NCI-H510A (cell line): ENCODE measurements at places on chromosomes 3 and 15.

DNA sequence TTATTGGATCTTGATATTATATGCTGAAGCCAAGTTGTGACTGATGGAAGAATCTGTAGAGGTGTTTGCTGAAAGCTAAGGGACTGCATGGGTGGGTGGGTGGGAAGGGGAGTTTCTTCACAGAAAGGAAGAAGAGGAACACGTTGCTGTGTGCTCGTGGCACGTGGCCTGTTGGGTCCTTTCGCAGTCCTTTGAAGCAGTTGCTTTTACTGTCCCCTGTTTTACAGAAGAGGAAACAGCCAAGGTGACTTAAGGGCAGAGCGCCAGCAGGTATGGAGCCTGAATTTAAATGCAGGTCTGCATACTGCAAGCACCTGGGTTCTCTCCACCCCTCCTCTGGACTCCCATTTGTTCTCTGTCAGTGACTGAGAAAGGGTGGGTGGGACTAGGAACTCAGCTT, 59.4 kb upstream of the PRR23C start:
- no peak for DNase-seq

- no peak for DNase-seq
Observed at GRCh38 chr3:139574026-139574947, 34.7 kb upstream of the RBP1 start.

GRCh38 chr15:77591968-77592613, 40.6 kb downstream of the LINGO1 start:
- no peak for DNase-seq

- no peak for DNase-seq
Observed at GRCh38 chr3:98900265-98901118, 1.0 kb downstream of the DCBLD2 start.

GRCh38 chr3:100600181-100601042, 9.0 kb upstream of the ADGRG7 start:
- no peak for DNase-seq

GRCh38 chr15:78650022-78650421, 9.0 kb upstream of the CHRNB4 start:
- no peak for DNase-seq

DNA sequence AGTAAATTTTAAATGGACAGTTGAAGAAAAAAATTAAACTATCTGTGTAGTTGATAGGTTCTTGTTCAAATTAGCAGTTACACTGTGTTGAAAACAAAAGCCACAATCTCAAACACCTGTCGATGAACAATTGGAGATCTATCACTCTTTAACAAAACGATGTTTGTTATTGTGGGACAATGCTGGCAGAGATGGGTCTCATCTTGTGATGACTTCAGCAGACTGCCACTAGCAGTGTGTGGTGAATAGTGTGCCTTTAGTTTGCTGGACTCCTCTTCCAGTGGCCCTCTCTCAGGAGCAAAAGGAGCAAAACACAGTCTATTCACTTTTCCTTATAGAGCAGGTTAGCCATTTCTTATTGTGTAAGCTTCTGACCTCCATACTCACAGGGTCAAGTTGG, 14.7 kb upstream of the TRIM59 start:
- DNase-seq, result no peak

DNA sequence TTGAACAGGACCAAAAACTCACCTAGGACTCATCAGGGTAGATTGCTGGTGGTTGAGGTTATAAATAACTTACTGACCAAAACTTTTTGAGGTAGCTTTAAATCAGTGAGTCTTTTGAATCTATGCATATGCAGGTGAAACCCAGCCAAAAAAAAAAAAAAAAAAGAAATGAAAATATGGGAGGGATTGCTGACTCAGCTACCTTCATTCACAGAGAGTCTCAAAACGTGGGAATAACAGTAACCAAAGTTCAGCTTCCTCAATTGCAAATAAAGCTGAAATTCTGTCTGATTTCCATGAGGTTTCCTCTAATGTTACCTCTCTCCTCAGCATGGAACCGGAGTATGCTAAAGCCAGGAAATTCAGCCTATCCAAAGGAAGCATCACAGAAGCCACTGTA, 95.2 kb upstream of the SEMA6D start:
- DNase-seq, result no peak

DNA sequence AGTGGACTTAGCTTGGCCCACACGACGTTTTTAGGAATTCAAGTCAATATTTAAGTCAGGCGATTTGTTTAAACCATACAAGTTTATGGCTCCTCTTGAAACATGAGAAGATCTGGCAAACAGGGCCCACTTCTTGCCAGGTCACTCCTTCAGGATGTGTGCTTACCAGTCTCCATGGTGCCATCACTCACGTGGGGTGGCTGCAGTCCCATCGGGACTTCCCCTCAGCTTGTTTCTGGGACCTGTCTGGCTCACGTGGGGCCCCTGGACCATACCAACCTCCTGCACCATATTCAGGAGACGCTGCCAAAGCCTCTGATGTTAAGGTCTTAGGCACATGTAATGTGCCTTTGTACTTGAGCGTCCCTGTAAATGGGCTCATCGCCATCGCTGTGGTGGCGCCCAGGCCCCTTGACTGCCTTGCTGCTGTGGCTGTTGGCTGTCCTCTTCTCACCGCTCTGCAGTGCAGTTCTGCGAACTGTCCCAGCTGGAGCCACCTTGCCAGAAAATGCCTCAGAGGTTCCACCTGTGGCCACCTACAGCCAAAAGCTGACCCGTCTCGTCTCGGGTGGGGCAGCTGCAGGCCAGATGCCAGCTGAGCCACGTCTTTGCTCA, 8.9 kb downstream of the MCM2 start:
- DNase-seq, result no peak

- no peak for DNase-seq
Observed at GRCh38 chr3:62225051-62225450, 148.3 kb downstream of the FEZF2 start.

DNA sequence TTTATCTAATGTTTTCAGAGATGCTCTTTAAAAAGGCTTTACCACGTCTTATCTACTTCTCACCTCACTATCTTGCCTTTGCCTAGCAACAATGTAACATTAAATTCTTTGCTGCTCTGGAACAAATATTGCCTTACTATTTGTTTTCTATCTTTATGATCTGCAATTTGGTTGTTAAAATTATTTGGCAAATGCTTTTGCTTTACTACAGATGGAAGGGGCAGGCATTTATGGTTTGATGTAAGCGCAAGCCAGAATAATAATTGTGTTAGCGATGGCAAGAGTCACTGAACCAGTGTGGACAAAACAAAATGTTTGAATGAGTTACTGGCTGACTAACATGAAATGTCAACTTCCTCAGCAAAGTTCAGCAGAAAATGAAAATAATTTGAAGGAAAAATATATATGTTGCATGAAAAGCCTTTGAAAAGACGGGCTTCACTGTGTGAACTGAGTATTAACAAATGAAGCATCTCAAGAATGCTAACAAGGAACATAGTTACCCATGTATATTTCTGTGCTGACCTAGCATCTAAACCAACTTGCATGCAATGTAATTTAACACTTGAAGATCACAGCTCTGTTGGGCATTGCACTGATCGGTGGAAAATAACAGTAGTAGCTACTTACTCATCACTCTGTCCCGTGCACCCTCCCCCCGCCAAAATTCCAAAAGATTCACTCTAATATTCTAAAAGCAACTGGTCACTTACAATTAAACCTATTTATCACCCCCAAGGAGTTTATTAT, 454.0 kb upstream of the ARHGEF26 start:
- DNase-seq, result no peak

DNA sequence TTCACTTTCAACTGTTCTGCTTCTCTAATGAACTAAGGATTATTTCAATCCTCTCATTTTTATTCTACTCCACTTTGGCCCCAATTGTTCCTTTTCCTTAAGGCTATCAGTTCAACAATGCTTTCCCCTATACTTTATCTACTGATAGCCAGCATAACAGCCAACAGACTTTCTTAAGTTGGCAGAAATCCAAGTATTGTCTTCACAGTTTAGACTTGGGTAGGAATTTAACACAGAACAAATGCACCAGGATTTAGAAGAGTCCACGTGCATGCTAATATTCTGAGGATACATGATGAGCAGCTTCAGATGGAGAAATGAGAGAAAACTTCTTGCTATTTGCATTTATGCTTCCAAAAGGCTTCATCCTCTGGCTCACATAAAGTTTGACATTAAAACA, 54.8 kb downstream of the FBN1 start:
- no peak for DNase-seq

DNA sequence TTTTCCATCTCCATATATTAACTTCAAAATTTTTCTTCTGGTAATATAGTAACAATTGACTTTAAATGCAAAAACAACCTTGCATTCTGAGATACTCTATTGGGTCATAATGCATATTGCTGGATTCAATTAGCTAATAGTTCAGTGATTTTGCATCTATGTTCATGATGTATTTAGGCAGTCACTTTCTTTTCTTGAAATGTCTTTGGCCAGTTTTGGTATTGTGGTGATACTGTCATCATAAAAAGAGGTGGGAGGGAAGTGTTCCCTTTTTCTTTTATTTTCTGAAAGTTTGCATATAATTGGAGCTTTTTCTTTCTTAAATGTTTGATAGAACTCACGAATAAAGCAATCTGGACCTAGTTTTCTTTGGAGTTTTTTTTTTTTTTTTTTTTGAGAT, 67.4 kb upstream of the ZNF148 start:
- no peak for DNase-seq

DNA sequence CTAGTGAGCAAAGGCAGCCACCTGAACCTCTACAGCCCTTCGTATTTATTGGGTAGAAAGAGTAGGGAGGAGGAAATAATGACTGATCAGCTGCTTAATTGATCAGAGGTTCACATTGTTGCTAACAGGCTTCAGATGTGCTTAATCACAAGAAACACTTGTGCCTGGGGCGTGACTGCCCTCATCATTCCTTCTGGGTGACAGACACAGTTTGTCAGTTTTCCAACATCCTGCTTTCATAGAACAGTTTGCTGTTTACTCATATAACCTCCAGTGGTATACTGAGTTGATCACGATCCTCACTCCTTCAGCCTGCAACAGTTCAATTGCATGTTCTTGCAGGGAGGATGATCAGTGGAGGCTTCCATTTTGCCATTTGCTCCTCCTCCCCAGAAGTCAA, 13.6 kb upstream of the CASR start:
- DNase-seq, result no peak

DNA sequence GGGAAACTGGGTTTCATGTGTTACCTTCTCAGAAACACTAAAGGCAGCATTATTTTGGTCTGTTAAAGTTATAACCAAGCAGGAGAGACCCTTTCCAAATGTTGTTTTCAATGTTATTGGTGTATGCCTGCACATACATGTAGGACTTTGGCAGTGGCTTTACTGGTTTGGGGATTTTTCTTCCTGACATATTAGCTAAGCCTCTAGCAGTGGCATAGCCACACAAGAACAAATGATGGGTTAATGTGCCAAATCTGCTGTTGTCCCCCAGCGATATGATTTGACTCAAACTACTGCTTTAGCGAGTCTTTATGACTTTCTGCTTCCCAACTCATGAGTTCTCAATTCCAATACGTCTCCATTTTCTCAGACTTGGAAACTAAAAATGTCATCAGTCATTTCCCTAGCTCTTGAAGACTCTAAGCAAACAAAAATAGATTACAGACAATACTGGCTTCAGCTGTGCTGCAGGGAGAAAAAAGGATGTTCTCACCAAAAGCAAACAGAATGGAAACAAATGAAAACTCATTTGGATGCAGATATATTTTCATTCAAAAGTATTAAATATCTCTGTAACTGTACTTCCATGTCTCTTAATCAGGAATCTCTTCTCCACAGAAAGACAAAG, 29.6 kb downstream of the TPM1 start:
- no peak for DNase-seq
